ENCODE measurements at places on chromosomes 16 and 17.
A peak's percentile ranks its signal among the peaks of the same experiment; 100 is the strongest.

DNA sequence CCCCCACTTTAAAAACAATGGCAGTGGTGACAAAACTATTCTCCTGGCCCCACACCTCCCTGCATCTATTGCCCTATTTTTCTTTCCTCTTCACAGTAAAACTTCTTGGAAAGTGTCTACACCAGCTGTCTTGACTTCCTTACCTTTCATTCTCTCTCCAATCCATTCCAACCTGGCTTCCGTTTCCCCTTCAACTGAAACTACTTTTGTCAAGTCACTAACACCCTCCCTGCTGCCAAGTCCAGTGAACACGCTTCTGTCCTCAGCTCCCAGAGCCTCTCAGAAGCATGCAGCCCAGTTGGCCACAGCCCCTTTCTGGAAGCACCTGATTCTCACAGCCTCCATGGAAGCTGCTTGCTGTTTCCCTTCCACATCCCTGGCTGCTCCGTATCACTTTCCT lies 4.0 kb upstream of the SCN4A start:
- no peak for DNase-seq

DNA sequence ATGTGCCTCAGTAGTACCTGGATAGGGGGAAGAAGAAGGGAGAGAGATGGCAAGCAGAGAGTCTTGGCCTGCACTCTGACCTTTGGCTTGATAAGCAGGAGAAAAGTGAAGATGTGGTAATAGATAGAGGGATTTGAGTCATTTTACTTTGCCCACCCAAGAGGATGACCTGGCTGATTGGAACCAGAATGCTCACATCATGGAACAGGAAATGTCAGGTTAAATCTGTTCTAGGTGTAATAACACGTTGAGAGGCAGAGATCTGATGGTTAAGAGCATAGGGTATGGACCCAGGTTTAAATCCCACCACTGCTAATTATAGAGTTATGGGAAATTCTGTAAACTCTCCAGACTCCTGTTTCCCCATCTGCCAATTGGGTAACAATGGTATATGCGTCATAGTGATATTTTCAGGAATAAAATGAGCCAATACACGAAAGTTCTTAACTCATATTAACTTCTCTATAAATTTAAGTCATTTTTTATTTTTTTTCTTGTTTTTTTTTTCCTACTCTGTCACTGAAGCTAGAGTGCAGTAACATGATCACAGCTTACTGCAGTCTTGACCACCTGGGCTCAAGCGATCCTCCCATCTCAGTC lies 8.1 kb upstream of the CCL18 start:
- DNase-seq, result no peak

GRCh38 chr17:45942284-45942683 lies 47.9 kb downstream of the MAPT start:
- DNase-seq, result no peak

DNA sequence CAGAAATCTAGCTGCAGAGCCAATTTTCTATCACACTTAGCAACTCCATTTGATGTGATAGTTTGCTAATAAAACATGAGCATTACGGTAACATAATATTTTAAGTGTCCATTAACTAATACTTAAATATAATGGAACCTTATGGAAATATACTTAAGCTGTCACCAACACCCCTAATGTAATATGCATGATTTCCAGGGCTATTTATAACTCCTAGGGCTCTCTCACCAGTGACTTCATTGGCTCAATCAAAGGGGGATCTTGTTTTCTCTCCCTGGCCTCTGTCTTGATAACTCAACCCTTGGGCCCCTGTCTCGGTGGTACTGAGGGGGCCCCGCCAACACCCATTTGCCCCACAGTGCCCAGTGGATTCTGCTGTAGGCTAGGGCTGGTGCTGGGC lies 170.4 kb downstream of the SALL1 start:
- no peak for DNase-seq

GRCh38 chr16:4178468-4179010 lies 62.3 kb upstream of the ADCY9 start:
- DNase-seq, result no peak

DNA sequence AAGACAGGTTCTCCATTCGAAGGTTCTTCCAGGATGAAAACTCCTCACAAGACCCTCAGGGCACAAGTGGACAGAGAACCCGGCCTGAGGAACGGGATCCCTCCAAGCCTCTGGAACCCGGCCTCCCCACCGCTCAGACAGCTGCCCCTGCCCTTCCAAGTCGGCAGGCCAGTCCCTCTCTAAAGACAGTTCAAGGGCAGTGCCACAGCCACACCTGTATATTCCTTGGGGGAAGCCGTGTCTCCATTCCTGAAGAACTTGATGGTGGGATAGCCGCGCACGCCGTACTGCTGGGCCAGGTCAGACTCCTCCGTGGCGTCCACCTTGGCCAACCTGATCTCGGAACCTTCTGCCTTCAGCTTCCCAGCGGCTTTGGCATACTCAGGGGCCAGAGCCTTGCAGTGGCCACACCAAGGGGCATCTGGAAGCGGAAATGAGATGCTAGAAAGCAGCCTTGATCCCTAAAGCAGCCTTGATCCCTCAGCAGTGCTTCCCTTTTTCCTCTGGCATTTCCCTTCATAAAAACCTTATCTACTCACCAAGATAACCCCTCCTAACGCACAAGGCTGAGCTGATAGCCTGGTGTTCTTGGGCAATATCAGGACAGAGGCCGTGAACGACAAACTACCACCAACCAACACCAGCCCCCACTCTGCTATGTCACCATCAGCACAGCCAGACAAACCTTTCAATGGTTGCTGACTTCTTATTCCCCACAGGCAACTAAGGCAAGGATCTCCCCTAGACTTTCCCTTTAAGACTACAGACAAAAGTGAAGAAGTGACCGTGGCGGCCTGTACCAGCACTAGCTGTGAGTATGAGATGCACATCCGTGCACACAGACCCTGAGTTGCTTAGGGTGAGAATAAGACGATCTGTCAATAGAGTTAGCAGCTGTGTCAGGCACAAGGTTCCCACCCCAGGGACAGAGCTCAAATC lies 1.1 kb downstream of the P4HB start:
- DNase-seq, result no peak

DNA sequence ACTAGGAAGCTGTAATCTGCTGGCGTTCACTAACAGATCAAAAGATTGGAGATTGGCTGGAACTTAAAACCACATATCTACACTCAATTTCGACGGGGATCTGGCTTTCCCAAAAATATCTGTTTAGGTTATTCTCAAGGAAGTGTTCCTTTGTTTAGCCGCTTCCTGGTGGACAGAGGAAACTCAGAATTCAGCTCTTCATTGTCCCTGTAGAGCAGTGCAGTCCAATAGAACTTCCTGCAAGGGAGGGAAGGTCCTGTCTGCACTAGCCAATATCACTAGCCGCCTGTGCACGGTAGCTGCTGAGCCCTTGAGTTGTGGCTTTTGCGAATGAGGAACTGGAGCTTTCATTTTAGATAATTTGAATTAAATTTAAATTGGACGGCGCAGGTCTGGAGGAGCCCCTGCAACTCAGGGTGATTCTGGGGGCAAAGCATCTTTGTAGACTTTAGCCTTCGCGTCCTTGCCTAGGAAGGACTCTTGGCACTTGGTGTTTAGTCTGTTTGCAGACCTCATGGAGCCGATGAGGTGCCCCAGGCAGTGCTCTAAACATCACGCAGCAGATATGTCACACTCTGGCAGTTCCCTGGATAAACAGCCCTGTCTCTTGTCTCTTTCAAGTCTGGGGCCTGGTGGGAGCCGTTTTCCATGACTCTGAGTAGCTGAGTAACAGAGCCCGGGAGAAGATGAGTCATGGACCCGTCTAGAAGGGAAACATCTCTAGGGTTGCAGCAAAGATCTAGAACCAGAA lies 122.2 kb downstream of the CCDC182 start:
- peak; percentile 19 for DNase-seq

DNA sequence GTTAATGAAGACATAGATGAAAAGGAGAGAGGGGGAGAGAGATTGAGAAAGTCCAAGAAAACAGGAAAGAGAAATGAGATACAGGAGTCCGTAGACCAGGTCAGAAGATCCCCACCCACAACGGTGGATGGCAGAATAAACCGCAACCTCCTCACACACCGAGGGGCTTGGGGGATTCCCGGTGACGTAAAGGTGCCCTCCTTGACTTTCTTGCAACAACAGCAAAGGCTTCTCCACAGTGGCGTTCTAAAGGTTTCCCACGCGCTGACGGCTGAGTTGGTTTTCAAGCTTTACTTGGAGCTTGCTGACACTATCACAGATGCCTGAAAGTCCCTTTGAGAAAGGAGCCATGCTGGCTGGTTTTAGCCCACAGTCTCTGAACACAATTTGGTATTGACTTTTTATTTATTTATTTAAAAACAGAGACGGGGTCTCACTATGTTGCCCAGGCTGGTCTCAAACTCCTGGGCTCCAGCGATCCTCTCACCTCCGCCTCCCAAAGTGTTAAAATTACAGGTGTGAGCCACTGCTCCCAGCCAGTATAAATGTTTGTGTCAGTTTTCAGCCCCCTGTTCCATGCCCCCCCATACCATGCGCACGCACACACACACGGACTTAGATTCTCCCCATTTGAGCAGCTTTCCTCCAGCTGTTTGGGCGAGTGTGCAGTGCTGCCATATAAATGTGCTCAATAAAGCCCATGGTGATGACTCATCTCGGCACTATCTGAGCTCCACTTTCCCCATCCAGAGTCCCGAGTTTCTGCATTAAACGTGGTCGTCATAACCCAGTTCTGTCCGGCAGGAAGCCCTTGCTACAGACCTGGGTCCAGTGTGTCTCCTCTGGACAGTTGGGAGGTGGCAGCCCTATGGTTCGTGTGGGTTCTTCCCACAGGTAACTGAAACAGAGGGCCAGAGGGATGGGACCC lies 33.0 kb upstream of the SEC14L1 start:
- DNase-seq, result no peak

DNA sequence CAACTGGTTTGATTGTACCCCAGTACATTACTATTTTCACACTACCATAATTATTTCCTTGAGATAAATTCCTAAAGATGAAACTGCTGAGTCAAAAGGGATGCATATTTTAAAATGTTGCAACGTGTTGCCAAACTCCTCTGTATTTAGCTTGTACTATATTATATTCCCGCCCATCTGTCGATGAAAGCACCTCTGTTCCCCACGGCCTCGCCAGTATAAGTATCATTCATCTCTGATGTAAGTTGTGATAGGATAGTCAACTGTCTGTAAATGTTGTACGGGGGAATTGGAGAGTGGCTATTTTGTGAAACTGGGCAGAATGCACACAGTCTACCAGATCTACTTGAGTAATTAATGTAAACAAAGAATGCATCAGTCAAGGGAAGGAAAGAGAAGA lies 47.7 kb upstream of the TNRC6A start:
- peak; percentile 63 for DNase-seq

- DNase-seq, result no peak
Measured at GRCh38 chr16:87897521-87898505, 28.5 kb upstream of the SLC7A5 start.

- DNase-seq, result no peak
Measured at GRCh38 chr17:82830249-82830661, 9.6 kb downstream of the ZNF750 start.

GRCh38 chr17:40301315-40301714 lies 7.7 kb upstream of the RARA start:
- DNase-seq, result no peak

DNA sequence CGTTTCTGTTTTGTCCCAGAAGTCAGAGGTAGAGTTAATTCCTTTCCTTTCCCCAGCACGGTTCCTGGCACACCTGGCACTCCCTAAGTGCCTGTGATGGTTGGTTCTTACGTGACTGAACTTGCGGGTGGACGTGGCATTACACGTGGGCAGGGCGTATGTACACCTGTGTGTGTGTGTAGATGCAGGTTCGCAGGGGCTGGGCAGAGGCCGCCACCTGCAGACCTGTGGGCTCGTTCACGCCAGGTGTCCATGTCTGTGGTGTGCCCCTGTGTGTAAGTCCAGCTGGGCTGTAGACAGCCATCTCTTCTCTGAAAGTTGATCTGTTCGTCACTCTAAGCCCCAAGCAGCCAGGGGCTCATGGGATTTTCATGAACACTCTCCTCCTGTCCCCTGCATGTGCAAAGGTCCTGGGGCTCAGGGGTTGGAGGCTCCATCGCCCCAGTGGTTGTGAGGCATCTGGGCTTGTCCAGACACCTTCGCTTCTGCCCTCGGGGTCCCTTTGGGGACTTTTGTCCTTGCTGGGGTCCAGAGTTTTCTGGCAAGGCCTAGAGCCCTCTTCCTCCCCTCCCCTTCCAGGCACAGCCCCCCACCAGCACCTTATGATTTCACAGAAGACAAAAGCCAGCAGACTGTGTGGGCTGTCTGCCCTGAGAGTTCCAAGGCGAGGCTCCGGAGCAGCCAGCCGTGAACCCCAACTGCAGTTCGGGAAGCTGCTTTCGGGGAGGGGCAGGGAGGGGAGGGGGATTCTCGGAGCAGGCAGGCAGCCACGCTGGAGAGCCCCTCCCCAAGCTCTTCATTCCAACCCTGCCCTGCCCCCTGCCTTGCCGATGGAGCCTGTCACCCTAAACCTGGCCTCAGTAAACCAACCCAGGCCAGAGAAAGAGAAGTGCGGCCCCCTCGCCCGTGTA lies 5.4 kb upstream of the FSCN2 start:
- DNase-seq, result no peak

GRCh38 chr17:3678095-3678820 lies 9.6 kb downstream of the EMC6 start:
- no peak for DNase-seq

GRCh38 chr16:62135911-62136310 lies 99.7 kb upstream of the CDH8 start:
- DNase-seq, result peak; percentile 94

DNA sequence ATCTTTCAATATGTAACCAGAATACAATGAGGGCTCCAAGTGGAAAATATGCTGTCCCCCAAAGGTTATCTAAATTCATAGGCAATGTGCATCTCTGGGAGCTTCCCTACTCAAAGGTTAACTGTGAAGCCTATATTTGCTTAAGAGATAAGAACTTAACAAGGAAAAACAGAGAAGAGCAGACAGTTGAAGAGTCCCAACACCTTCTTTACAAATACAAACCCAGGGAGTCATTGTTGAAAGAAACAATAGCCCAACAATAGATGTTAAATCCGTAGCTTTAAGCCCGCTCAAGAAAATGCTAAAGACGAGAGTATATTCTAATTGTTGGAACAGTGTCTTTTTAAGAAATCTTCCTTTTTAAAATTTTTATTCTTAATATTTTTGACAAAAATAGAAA lies 87.8 kb downstream of the CDH8 start:
- DNase-seq, result no peak

GRCh38 chr16:66159987-66160386 lies 206.5 kb upstream of the CDH5 start:
- DNase-seq, result no peak

DNA sequence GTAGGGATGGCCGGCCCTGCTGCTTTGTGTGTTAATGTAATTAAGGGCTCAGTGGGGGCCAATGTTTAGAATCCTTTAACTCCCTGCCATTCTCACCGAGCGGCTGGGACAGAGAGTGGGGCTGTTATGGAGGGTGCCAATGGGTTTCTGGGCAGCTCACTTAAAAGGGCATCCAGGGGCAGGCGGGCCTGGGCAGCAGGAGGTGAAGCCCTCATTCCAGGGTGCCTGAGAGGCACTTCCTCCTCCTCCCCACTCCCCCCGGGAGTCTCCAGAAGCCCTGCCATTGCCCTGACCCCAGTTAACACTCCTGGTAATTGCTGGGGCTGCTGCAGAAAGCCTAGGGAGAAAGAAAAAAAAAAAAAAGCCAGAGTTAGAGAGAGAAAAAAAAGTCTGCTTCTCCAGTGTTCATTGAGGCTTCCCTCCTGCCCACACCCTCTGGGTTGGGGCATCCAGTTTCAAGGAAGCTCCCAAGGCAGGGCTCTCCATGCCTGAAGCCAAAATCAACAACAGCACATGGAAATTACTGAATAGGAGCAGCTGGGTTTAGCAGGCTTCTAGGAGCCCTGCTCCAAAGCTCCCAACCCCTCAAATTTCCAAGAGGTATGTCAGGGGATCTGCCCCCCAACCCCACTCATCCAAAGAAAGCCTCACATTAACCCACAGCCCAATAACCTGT lies 28.0 kb downstream of the CUEDC1 start:
- no peak for DNase-seq
